ENCODE measurements at places on chromosomes 1 and 21. TPM values are rescaled to one million over a fixed set of nuclear protein-coding genes. Genes with fewer than 3 reads are reported as not detected.
A peak's percentile ranks its signal among the peaks of the same experiment; 100 is the strongest.

Gene ZNF697
- total RNA-seq: 1.1 TPM

- H3K36me3 ChIP-seq: peaks cover 61% of the 10 kb centered on the region
- no peak overlapping the region for H3K4me3 ChIP-seq
- H3K27me3 ChIP-seq: no peaks in the 10 kb centered on the region
- peaks cover 57% of the 10 kb centered on the region for H3K4me1 ChIP-seq
- no peak for DNase-seq
Observed at GRCh38 chr1:90959352-90960206, 62.3 kb downstream of the ZNF644 start.

DNA sequence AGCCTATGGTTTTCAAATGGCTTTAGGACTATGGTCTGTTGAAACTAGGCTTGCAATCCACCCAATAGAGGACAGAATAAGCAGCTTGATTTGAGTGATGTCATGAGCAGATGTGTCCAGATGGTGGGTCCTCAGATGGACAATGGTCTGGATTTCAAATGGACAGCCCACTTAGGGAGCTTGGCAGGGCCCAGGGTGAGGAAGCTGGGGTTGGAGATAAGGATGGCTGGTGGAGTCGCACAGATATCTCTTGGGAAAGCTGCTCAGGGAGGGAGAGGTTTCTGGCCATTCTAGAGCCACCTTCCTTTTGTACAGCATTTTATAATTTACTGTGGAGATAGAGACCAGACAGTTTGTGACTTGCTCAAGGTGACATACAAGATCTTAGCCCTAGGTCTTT, 55.0 kb downstream of the NFASC start:
- H3K27me3 ChIP-seq: peaks cover 10% of the 10 kb centered on the region
- DNase-seq: no peak
- no peaks in the 10 kb centered on the region for H3K36me3 ChIP-seq
- H3K4me1 ChIP-seq: no peaks in the 10 kb centered on the region

Gene MYBPHL
- not detected for total RNA-seq

- DNase-seq: peak; percentile 27
- H3K4me3 ChIP-seq: no peak overlapping the region
- H3K4me1 ChIP-seq: no peaks in the 10 kb centered on the region
- H3K36me3 ChIP-seq: peaks cover 2% of the 10 kb centered on the region
Observed at GRCh38 chr1:152623203-152623844, 421 bp upstream of the LCE3A start.

Gene ITGB3BP
- total RNA-seq: 60.2 TPM
